ENCODE measurements at places on chromosomes 13 and 19. TPM values are rescaled to one million over a fixed set of nuclear protein-coding genes. Genes with fewer than 3 reads are reported as not detected.

Gene SH2D3A
- 16.9 TPM for total RNA-seq

Gene OR4F17
- not detected for total RNA-seq

Gene PEG3
- not detected for total RNA-seq

Gene RUVBL2
- total RNA-seq, result 255 TPM

Gene BCAM
- total RNA-seq, result 70.1 TPM

Gene PRX
- 1.4 TPM for total RNA-seq

Gene NLRP11
- 0.06 TPM for total RNA-seq

Gene PALM3
- total RNA-seq, result 2.1 TPM
